ENCODE measurements at places on chromosomes 5 and 9.

DNA sequence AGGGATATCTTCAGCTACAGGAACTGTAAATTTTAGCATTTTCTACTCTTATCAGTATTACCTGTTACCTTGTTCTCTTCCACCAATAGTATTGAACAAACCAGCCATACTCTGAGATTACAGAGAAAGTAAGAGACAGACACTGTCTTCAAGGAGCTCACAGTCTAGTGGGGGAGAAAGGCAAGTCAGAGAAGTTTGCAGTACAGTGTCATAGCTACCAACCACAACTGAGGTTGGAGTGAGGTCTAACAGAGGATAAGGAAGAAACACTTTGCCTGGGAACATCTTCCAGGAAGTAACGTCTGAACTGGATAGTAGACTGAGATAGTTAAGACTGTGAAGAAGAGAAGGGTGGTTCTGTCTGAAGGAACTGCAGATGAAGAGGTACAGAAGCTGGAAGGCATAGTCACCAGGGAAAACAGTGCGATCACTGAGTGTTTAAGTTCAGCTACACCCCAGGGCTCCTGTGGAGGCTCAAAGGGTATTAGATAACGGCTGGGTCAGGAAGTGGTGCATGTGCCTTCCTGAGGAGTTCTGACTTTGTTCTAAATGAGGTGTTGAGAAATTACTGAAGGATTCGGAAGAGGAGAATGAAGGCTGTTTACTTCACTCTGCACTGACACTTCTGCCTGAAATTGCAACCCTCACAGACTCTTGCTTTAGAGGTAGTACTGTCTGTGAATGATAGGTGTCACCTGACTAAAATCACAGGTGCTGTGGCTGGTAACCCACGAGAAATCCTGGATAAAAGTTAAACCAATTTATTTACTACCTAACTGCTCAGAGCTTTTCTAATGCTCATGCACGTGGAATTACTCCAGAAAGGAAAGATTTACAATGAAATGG is 841.6 kb downstream of the MAT2B start:
- no peak for DNase-seq

- no peak for DNase-seq
Observed at GRCh38 chr9:6551136-6551535, 94.4 kb downstream of the GLDC start.

DNA sequence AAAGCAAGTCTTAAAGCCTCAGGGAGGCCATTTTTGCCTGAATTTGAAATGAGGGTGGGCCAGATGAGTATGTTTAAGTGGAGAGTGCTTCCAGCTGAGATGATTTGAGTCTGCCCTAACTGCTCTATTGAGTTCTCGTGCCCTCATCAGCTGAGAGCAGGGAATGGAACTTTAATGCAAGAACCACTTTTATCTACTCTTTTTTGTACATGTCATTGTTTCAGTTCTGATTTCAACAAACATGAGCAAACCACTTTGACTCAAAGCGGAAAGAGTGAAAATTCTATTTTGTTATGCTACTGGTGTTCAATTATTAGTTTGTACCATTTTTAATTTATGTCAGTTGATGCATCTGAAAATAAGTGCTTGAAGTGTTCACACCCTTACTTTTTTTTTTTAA is 35.8 kb downstream of the DCAF10 start:
- no peak for DNase-seq

- DNase-seq: peak; percentile 50
Observed at GRCh38 chr9:129509533-129509928, 111.4 kb downstream of the C9orf50 start.

Measured in SW480 (cell line).